ENCODE measurements at places on chromosomes 3 and 15.
A peak's percentile ranks its signal among the peaks of the same experiment; 100 is the strongest.

GRCh38 chr3:124483915-124484470, 246.3 kb upstream of the UMPS start:
- no peak for DNase-seq

DNA sequence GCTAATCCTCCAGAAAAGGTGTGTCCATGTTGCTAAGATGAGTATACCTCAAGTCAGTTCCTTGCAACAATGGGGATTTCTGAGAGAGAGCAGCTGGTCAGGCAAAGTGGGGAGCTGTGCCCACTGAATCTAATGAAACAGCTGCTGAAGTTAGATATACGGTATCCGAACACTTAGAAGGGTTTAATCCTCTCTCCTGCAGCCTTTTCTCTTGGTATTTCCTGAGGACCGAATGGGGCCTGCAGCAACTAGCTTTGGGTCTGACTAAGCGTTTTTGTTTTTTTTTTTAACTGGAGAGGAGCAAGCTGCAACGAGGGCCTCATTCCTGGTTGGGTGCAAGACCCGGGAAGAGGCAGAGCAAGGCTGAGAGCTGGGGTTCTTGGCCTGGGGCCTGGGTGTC, 37.6 kb upstream of the BNC1 start:
- peak; percentile 14 for DNase-seq

GRCh38 chr3:126389112-126389793, 5.5 kb upstream of the CFAP100 start:
- DNase-seq: peak; percentile 97

- no peak for DNase-seq
Measured at GRCh38 chr3:8834974-8835373, 65.6 kb upstream of the OXTR start.

DNA sequence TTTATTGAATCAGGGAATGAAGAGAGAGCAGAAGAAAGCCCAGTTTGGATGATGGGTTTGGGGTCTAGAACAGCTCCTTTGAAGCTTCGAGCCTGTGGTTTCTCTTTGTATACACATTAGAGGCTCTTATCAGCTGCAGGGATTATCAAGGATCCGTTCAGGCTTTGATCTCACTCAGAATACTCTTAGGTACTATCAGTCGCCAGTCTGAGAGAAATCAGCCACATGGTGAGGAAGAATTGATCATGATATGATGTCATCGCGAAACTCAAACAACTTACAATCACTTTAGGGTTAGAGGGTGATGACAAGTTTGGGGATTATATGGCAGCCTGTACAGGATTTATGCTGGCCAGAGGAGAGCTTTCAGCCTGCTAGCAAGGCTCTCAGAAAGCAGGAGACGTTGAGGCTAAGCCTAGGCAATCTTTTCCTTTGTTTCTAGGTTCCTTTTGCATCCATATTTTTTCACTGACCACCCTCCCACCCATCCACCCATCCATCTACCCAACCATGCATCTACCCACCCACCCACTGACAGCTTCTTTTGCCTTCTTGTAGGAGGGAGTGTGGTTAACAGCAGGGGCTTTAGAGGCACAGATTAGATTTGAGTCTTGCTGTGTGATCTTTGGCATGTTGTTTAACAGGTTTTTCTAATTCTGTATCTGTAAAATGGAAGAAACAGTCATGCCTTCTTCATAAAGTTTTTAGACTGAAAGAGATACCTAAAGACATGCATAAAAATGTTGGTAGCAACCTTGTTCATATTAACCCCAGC, 330.4 kb upstream of the LRRFIP2 start:
- DNase-seq: no peak

Measured in GM23338 (cell line).